Activated CD4-positive, alpha-beta T cell treated with anti-CD3 and anti-CD28 coated beads, Interleukin-2, amount 10 ng/mL, durations not matched to agents 24 days and 14 days (primary cell): ENCODE measurements at places on chromosomes 12 and 14. TPM values are rescaled to one million over a fixed set of nuclear protein-coding genes. Genes with fewer than 3 reads are reported as not detected.

TPI1 gene
- 1,614 and 1,630 TPM in 2 replicates for total RNA-seq

HNRNPC gene
- total RNA-seq: 1,009 and 1,054 TPM in 2 replicates

TAS2R42 gene
- not detected in 2 replicates for total RNA-seq

SRRM4 gene
- not detected in 2 replicates for total RNA-seq

AMN gene
- total RNA-seq: 0.35 and 0.62 TPM in 2 replicates
